Endothelial cell of umbilical vein (primary cell): ENCODE measurements at places on chromosomes 4 and X.

DNA sequence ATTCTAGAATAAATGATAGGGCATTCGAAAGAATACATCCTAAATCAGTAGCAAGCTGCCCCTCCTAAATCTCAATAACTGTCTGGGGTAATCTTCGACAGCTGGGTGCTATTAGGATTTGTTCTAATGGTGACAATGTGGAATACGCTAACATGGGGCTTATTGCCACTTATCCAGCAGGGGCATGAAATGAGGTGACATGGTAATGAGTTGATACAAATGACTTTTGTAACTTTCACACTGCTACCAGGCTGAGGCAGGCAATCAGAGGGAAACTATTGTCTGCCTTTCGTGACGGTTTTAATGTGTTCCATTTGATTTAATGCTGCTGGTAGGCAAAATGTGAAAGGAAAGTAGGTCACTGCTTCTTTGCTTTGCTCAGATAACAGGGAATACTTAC lies 1047.4 kb upstream of the PABPC4L start:
- no peak for DNase-seq

DNA sequence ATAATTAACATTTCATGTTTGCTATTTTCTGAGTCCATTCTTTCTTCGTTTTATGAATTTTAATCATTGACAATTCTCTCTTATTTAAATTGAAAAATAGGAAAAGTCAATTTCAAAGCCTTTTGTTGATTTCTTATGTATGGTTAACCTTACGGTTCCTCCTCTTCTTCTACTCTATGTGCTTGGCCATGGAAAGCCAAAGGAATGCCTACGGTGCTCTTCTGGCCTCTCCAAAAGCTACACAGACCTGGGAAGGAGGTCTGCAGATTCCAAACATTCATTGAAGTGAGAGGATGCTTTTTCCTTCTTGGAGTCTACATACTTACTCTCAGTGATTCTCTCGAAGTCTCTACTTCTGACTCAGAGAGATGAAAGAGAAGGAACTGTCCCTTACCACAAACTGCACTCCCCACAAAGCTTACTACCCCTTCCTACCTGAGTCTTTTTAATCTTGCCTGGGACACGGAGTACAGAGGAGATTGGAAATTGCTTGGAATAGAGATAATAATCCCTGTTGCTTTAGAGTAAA lies 863.1 kb upstream of the FTHL17 start:
- DNase-seq = no peak

- DNase-seq = no peak
Observed at GRCh38 chr4:38582889-38583470, 81.0 kb upstream of the KLF3 start.

GRCh38 chrX:7635604-7636003 lies 207.4 kb upstream of the VCX start:
- no peak for DNase-seq

- no peak for DNase-seq
Observed at GRCh38 chr4:60657807-60658206, 542.3 kb upstream of the ADGRL3 start.

DNA sequence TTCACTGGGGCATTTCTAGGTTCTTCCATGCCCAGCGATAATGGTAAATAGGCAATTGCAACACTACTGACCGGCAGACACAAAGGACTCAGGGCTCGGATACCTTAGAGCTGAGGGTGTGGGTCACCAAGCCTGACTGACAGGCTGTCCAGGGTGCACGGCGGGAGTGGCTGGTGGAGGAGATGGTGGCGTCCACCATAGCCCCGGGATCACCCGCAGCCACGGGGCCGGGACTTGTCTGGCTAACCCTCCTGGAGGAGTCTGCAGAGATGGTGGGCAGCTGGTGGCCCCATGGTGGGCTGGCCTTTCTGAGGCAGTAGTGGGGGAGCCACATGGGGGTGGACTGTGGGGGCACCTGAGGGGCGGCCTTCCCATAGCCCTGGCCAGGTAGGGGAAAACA lies 11.7 kb upstream of the ABLIM2 start:
- no peak for DNase-seq

DNA sequence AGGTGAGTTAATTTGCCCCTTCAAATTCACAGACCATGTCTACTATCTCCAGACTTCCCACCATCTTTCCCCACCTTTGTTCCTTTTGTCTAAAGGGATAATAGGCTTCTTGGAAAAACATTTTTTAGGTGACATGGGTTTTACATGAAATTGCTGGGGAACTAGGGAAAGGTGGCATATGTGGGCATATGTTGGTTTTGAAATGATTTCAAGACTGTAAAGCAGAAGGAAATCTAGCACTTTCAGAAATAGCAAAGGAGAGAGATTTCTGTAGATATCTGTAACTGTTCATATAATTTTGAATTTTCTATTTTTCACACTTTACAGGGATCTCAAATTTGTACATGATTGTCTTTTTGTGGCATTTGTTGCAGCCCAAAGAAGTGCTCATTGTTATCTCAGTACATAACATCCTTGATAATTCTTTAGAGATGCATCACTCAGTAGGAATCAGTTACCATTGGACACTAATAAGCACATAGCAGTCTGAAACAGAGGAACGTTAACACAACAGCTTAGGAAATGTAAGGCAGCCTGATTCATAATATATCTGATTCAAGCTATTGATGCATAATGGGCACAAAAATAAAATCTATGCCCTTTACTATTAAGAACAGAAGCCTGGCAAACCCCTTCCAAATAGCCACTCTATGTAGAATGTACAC lies 659.7 kb downstream of the CENPC start:
- DNase-seq = no peak

GRCh38 chrX:111511477-111511876 lies at the start of gene SERTM2:
Gene SERTM2 (plus strand): TSS chrX:111511645. CDS start chrX:111518858, 7,213 bp downstream.
- no peak for DNase-seq

- DNase-seq = no peak
Observed at GRCh38 chr4:183816882-183817509, 88.1 kb upstream of the STOX2 start.

DNA sequence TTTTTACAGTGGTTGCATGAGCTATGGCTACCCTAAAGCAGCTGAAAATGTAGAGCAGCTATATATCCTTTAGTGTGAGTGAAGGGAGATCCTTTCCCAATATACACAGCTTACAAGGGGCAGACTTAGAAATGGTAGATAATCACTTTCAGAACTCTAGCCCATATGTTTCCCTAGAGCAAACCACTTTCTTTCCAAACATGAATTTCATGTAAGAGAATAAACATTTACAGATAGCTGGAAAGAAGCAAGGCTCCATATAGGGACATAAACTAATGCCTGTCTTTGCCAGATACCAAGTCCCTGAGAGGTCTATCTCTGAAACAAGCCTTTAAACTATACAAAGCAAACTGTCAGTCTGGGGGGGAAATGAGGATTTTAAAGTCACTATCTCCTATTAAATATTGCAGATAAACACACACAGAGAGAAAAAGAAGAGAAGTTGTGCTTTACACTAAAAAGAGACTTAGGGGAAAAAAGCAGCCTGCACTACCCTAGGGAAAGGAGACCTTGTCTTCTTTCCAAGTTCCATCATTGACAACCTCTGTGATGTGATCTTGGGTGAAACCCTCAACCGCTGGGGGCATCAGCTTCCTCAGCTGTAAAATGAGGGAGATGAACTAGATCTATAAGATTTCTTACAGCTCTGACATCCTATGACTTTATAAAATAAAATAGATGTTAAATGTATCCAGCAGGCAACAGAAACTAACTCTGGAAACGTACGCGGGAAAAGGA lies 73.6 kb downstream of the TMEM156 start:
- DNase-seq = no peak

DNA sequence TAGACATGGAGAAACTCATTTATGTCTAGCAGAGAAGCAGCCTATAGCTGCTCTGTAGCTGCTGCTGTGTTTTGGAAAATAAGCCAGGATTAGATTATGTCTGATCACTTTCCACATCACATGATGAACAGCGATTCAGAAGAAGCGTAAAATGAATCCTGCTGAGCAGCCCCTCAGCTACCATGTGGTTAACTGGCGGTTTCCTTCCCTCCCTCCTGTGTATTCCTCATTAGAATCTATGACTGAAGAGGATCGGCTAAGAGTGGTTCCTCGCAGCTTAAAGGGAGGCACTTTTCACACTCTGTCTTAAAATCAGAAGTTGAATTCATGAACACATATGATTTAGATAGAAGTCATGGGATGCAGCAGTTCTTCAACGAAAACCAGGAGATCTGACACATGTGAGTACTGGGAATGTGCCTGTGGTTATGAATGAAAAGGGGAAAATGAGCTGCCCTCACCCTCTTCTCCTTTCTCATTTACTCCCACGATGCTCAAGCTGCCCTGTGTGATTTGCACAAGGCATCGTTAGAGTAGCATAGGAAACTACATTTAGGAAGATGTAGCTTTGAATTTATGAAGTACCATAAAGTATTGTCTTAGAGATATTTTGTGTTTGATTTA lies at the start of gene PPEF1:
TSS of gene PPEF1 (plus strand) at position 220 of the 624 bp plus-strand sequence. CDS start at position 356, 136 bp downstream.
- no peak for DNase-seq

DNA sequence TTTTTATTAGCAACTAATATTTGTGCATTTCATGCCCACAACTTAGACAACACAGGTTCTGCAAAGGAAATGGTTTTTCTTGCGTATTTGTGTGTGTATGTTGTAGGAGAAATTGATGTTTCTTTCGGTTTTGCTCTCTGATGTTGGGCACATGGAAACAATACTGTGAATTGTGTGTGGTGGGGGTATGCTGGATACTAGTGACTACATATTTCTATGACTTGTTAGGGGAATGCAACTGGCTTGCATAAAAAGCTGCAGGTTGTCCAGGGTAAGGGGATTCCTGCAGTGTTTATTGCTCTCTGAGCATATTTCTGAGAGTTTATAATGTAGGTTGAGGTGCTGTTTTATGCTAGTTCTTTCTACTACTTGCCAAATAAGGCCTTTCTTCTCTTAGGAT lies 11.6 kb downstream of the DLG3 start:
- no peak for DNase-seq

DNA sequence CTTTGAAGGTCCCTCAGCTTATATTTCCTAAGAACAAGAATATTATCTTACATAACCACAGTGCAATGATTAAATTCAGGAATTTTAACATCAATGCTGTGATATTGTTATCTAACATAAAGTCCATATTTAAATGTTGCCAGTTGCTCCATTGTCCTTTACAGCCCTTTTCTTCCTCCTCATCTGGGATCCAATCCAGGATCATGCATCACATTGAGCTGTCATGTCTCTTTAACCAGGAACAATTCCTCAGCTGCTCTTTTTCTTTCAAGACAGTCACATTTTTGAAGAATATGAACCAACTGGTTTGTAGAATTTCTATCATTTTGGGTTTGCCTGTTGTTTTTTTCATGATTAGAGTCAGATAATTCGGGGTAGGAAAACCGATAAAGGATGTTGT lies 12.0 kb downstream of the TMSB4X start:
- no peak for DNase-seq

DNA sequence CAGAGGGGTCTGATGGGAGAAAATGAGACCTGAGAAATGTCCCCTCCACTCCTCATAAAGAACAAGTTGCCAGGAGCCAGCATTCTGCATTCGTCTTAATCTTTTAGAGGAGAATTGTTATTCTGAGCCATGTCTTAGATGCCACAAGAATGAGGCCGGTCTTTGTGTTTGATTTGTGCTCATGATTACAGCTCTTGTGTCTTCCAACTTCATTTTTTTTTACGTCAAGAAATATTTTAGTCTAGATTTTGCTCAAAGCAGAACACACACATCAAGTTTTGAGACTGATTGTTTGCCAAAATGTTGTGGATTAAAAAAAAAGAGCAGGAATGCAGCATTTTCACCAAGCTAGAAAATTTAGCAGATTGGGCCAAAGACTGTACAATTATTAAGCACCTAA lies 130.6 kb upstream of the PITX2 start:
- no peak for DNase-seq

DNA sequence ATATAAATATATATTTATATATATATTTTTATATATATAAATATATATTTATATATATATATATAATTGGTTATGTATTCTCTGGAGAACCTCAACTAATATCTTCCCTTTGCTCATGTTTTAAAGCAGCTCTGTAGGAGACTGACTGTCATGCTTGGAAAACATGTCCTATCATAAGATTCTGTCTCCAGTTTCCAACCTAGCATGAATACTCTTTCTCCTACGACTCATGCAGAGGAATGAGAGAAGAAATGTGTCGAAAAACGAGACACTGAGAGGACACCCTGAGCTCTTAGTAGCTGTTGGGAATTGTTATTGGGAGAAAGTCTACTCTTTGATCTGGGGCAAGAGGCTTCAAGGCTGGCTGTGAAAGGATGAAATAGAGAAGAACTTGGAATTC lies 166.5 kb upstream of the SLIT2 start:
- no peak for DNase-seq

DNA sequence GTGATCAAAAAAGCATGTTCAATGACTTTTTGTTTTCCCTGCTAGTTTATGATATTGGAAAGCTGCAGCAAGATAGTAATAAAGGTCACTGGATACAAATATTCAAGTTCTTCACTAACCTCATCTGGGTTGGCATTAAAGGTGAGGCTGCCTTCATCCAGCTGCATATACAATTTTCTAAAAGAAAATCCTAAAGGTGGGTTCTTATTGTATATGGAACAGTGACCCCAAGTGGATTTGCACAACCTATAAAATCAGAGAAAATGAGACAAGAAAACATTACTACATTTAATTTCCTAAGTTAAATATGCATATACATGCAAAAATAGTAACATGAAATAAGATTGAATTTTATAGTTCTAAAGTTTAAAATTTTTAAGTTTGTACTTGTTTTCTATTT lies 23.9 kb downstream of the FBXO8 start:
- DNase-seq = no peak

GRCh38 chr4:171629737-171630136 lies 183.5 kb upstream of the GALNTL6 start:
- no peak for DNase-seq

GRCh38 chrX:29541038-29541437 lies 674.3 kb upstream of the MAGEB2 start:
- DNase-seq = no peak

DNA sequence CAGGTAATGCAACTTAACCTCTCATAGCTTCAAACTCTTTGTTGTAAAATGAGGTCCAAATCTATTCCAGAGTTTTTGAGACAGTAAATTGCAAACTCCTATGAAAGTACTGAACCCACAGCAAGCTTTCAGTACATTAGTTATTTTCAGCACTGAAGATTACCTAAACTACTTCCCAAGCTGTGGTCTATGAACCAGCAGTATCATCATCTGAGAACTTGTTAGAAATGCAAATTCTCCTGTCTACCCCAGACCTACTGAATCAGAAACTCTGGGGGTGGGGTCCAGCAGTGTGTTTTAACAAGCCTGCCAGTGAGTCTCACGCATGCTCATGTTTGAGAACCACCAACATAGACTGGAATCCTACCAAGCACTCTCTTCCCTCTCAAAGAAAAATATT lies 5.7 kb upstream of the CASP6 start:
- DNase-seq = no peak

DNA sequence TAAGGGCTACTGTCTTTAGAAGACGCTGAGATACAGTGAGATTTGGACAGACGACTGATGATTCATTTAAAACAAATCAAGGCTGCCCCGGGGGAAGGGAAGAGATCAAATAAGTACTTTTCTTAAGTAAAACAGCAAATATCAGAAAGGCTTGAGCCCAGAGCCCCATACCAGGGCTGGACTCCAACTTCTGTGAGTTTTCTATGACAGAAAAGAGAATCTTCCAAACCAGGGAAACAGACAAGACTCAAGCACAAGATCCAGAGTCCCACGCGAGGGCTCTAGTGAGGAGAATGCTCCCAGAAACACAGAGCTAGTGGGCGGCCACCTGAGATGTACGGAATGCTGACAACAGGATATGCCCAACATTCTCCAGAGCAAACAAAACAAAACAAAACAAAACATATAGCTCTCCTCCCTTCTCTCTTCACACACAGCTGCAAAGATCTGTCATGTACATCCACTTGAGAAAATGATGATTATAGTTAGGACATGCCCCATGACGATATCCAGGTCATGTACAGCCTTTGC lies 13.1 kb downstream of the ACSL1 start:
- no peak for DNase-seq
